ENCODE measurements at places on chromosomes 12 and 14.

GRCh38 chr12:130423136-130423535, 85.4 kb downstream of the PIWIL1 start:
- no peak for DNase-seq

GRCh38 chr12:9669534-9669933, at the start of gene CLEC2D:
Gene CLEC2D (plus strand): TSS chr12:9669713. CDS start chr12:9669735, 22 bp downstream.
- no peak for DNase-seq

DNA sequence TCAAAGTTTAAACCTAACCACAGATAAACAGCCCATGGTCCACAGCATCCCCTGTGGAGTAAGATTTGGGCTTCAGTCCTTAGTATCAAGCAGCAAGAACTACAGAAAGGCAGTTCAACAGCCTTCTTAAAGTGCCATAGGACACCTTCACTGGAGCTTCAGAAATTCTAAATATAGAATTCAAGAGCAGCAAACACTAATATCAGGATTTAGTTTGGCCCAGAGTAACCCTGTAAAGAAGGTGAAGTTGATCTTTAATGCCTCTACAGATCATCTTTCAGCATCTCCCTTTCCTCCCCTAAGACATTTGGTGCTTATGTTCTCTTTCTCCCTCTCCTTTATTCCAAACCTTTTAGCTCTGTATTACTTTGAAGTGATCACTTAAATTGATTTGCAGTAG, 59.5 kb upstream of the ARHGAP5 start:
- DNase-seq, result no peak

GRCh38 chr14:95713596-95714371, at the start of gene TCL1A:
Gene TCL1A (minus strand): TSS chr14:95714125. CDS start chr14:95714066, 59 bp downstream.
- DNase-seq, result no peak

DNA sequence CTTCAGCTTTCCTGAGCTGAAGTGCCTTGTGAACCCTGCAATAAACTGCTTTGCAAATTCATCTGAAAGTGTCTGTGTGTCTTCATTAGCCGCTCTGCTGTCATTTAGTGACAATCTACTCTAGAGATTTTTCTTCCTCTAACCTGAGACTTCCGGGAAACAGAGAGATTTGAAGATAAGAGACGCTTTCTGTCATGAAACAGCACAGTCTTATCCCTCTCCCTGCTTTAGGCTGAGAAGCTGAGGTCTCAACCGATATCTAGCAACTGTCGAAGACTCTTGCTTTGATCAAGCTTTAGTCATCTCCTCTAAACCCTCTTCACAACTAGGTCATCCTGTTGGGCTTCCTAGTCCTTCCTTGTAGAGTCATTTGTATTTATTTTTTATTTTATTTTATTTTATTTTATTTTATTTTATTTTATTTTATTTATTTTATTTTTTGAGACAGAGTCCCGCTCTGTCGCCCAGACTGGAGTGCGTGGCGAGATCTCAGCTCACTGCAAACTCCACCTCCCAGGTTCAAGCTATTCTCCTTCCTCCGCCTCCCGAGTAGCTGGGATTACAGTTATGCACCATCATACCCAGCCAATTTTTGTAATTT, 1.2 kb downstream of the RNASE2 start:
- DNase-seq, result no peak

- DNase-seq, result no peak
Observed at GRCh38 chr12:53803194-53803593, 51.4 kb upstream of the CISTR start.

- DNase-seq, result no peak
Observed at GRCh38 chr14:102221026-102221425, 81.3 kb downstream of the WDR20 start.

DNA sequence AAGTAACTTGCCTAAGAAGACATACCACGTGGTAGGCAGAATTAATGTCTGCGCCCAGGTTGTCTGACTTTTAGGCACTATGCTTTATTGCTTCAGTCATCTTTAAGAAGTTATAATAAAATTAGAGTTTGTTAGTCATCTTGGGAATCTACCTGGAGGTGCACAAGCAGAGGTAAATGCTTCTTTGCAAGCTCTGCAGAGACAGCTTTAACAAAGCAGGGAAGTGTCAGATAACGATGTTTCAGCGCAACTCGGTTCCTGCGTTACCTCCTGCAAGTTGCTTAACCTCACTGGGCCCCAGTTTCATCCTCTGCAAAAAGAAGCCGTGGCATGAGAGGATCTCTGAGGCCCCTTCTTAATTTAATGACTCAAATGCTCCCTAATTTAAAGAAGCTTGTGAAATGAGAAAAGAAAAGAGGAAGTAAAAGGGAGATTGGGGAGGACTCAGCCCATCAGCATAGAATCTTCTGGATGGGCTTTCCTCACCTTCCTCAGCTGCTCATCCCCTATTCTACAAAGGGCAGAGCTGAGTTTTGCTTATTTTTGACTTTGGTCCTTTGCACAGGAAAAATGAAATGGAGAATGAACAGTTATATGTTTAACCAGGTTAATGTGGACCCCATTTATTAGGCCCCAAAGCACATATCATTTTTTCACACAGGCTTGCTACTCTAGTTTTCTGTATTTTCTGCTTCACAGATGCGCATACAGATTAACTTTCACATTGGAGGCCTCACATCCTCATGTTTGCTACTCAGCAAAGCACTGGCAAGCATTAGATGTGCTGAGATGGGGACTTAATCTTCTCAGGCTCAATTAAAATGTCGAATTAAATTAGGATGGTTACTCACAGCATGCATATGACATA, 5.1 kb downstream of the ARHGDIB start:
- no peak for DNase-seq
